ENCODE measurements at places on chromosomes 16 and 17.

- peak; percentile 31 for DNase-seq
Measured at GRCh38 chr16:88566158-88566557, 4.0 kb upstream of the ZC3H18 start.

- no peak for DNase-seq
Measured at GRCh38 chr16:67528222-67528869, at the start of gene RIPOR1. TSS of gene RIPOR1 (plus strand) at chr16:67528829. CDS start at chr16:67538447, 9,618 bp downstream.

GRCh38 chr16:84042879-84043485 is 387 bp upstream of the SLC38A8 start:
- DNase-seq = no peak

- DNase-seq = peak; percentile 77
Measured at GRCh38 chr17:44774271-44775135, 15.7 kb downstream of the ADAM11 start.

- DNase-seq = no peak
Measured at GRCh38 chr17:8488491-8488890, 52.8 kb downstream of the NDEL1 start.

- DNase-seq = no peak
Measured at GRCh38 chr17:82729479-82730260, 5.7 kb upstream of the FN3K start.

- no peak for DNase-seq
Measured at GRCh38 chr16:70713824-70714223, 28.0 kb upstream of the MTSS2 start.

DNA sequence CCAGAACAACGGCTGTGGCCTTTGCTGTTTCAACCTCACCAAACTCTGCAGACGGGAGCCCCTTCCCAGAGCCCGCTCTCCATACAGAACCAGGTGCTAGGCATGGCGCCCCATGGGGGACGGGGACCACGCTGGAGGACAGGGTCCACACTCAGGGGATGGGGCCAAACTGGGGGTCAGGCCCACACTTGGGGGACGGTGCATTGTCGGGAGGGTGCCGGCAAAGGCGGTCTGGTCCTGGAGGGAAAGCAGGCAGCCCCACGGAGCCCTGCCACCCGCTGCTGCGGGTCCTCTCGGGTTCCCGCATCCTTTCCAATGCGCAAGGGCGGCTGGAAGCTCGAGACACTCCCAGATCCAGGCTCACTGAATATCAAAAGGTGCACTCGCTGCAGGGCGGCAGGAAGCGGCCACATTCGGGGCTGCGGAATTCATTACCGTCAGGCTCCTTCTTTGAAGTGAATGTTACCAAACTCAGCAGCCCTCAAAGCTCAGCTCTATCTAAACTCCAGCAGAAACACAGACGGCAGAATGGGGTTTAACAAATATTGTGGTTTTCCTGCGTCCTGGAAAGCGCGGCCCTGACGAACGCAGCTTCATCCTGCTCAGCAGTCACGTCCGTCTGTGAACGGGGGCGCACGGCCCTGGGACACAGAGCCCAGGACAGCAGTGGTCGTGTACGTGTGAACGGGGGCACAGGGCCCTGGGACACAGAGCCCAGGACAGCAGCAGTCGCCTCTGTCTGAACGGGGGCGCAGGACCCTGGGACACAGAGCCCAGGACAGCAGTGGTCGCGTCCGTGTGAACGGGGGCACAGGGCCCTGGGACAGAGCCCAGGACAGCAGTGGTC is 41.3 kb downstream of the LMF1 start:
- DNase-seq = no peak

DNA sequence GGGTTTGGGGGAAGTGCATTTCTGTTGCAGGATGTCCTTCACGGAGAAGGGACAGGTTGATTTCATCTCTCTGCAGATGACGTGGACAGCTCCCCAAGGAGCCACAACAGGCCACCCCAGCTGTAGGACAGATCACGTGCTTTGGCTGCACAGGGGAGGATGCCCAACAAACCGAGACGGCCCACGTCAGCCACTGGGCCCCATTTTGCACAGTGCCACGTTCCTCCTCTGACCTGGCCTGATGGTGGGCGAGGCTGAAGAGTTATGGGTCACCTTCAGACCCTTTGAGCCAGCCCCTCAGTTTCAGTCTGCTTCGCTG is 9.0 kb upstream of the RHBDL3 start:
- DNase-seq = no peak

GRCh38 chr16:1377406-1378010 is 25.8 kb downstream of the GNPTG start:
- DNase-seq = no peak

- no peak for DNase-seq
Measured at GRCh38 chr16:8819411-8820034, 21.9 kb downstream of the PMM2 start.

GRCh38 chr16:57998486-57998885 is 2.0 kb downstream of the ZNF319 start:
- DNase-seq = peak; percentile 60
